ENCODE measurements at places on chromosomes 1 and 21.

- DNase-seq, result no peak
These were observed 14.1 kb downstream of the TTC39A start for GRCh38 chr1:51316113-51316845.

GRCh38 chr1:174788981-174789380 is 210.8 kb upstream of the CACYBP start:
- DNase-seq, result no peak

DNA sequence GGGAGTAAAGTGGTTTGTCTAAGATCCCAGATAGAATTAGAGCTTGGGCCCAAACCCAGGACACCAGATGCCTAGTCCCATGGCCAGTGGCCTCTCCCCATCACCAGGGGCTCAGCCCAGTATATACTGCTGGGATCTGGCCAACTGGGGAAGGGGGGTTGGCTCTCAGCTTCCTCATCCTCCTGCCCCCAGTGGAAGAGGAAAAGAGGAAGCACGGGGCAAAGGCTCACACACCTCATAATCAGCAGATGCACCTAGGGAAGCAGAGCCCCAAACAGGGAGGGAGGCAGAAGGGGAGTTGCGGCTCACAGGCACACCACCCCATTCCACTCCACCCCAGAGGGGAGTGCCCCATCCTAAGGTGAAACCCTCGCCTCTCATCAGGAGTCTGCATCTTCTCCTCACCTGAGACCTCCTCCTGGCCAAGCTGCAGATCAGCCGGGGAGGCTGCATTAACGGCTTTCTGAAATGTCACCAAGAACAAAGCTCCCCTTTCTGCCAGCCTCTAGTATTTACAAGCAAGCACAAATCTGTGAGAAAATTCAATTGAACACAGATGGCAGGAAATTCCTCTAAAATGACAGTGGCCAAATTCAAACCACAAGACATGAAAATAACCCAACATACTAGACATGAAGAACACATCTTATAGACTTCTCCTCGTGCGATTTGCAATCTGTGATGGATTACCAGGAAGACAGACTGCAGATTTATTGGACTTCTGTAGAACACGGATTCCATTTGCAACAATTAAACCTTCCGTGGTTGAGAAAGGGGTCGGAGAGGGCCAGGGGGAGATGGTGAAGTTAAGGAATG is 82.8 kb downstream of the GLIS1 start:
- no peak for DNase-seq

DNA sequence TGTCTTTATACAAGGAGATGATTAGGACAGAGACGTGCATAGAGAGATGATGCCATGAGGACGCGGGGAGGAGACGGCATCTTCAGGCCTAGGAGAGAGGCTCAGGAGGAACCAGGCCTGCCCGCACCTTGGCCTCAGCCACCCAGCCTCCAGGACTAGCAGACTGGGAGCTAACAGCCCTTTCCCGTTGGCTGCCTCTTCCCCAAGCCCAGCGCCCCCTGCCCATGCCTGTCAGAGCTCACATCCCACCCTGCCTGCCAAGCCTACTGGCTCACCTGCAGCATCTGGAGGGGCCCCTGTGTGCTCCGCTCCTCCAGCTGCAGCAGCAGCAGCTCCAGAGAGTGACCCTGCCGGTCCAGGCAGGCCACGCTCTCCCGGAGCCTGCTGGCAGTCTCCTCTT is 4.0 kb upstream of the TRIM11 start:
- no peak for DNase-seq

DNA sequence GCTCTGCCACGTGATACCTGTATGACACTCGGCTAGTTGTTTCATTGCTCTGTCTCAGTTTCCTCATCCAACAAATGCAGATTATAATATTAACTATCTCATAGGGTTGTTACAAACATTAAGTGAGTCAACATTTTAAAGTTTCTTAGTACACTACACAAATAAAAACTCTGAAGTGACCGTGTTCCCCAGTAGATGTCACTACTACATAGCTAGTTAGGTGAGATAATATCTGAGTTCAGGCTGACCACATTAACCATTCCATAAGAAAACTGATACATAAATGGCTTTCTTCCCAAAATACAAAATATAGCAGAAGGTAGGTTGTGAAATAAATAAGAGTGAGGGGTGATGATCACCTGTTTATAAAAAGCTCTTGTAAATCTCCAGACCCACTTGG is 214.1 kb downstream of the NUF2 start:
- DNase-seq, result no peak

- DNase-seq, result no peak
These were observed 17.6 kb downstream of the RNU5D-1 start for GRCh38 chr1:44713321-44713781.

DNA sequence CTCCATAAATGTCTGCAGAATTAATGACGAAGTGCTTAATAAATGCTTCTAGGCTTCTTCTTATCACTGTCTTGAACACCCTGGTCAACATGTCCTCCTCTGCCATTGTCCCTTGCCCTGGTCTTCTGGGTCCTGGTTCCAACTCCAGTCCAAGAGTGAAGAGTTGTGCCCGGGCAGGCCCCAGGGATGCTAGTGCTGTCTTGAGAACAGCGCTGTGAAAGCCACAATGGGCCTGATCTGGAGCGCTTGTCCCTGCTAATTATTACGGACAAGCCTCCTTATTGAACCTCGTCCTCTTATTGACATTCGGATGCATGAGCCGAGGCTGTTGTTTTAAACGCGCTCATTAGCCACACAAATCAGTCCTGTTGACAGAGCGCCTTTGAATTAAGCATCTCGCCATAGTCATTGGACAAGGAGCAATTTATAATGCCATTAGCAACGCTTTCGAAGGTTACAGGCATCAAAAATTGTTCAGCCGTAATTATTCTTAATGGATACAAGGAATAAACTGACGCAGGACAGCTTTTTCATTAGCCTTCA is 211.6 kb upstream of the POU3F1 start:
- peak; percentile 8 for DNase-seq

- no peak for DNase-seq
These were observed 393.5 kb upstream of the ADGRL2 start for GRCh38 chr1:81407000-81407821.

DNA sequence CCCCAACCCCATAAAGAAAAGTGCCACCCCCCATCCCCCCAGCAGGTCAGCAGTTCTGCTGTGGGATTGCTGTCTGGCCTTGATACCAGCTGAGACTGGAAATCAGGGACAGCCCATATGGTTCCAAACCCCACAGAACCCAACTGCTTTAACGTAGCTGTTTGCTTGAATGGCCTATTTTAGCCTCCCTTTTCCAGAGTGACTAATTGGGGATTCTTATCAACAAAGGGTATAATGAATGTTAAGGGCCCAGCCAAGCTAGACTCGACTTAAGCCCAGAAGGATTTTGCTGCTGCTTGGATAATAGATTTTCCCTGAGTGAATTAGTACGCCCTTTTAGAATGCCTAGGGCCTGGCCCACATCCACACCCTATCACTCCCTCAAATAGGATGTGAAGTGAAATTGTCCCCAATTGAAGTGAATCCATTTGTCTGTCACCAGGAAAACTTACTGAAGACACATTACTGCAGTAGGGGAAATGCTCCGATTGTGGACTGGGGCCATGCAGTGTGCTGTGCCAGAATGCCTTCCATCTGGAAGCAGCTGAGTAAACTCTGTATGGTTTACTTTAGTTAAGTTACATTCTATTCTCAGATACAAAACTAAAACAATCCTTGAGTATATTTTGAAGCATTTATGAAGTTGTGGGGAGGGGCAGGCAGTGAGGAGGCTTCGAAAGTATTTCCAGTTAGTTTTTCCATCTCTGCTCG is 156.9 kb downstream of the DHRS3 start:
- DNase-seq, result peak; percentile 48

Measured in psoas muscle (tissue), 8 donors.